ENCODE measurements at places on chromosomes 13 and 19. TPM values are rescaled to one million over a fixed set of nuclear protein-coding genes. Genes with fewer than 3 reads are reported as not detected.

The P2RY11 gene
- total RNA-seq = 27.8 TPM

The PTH2 gene
- total RNA-seq = not detected

The TMEM161A gene
- total RNA-seq = 18.7 TPM

The RSPH6A gene
- 17.0 TPM for total RNA-seq

The CYP2A7 gene
- not detected for total RNA-seq

The ADAMTS10 gene
- total RNA-seq = 31.9 TPM

The DAND5 gene
- total RNA-seq = 1.4 TPM

The POSTN gene
- 17.5 TPM for total RNA-seq

The CEACAM8 gene
- 0.16 TPM for total RNA-seq

The NCAN gene
- total RNA-seq = 3.7 TPM

The TSSK6 gene
- 117 TPM for total RNA-seq

The PBX4 gene
- total RNA-seq = 28.3 TPM

The ZNF331 gene
- 36.5 TPM for total RNA-seq

The ACER1 gene
- total RNA-seq = 0.39 TPM

The ZNF154 gene
- 1.1 TPM for total RNA-seq

The PSG2 gene
- not detected for total RNA-seq

The CRB3 gene
- total RNA-seq = 2.0 TPM

The GGACT gene
- total RNA-seq = 30.0 TPM

The DACH1 gene
- total RNA-seq = 4.7 TPM

The CFAP97D2 gene
- total RNA-seq = 1.5 TPM

The ELSPBP1 gene
- 0.25 TPM for total RNA-seq

The NTF4 gene
- total RNA-seq = 0.55 TPM

The FBN3 gene
- total RNA-seq = 2.3 TPM

The NPAS1 gene
- 2.5 TPM for total RNA-seq

The AMER2 gene
- 2.9 TPM for total RNA-seq

The ZNF285 gene
- total RNA-seq = 7.1 TPM

The FXYD5 gene
- total RNA-seq = 5.7 TPM

The ZNF417 gene
- total RNA-seq = 20.2 TPM

The LILRA1 gene
- total RNA-seq = 0.50 TPM

The SRRM5 gene
- 21.3 TPM for total RNA-seq

The KIR2DL3 gene
- total RNA-seq = not detected

The LILRB1 gene
- total RNA-seq = 0.63 TPM
